A549 treated with dexamethasone at 1 μM for 4 hours (cell line): ENCODE measurements at places on chromosomes 5 and 9. TPM values are rescaled to one million over a fixed set of nuclear protein-coding genes. Genes with fewer than 3 reads are reported as not detected.

The GAS1 gene
- total RNA-seq, result 0.06 to 0.13 TPM (median 0.06 TPM) in 5 replicates

The ZNF608 gene
- total RNA-seq, result 0.85 to 1.3 TPM (median 1.2 TPM) in 5 replicates

The BRD9 gene
- total RNA-seq, result 35.8 to 41.4 TPM (median 38.7 TPM) in 5 replicates

The ORM1 gene
- total RNA-seq, result 0.11 TPM in 1 of 5 replicates, not detected in the others

The PCDHGB1 gene
- total RNA-seq, result 1.5 to 2.2 TPM (median 1.8 TPM) in 5 replicates

The POLK gene
- 8.3 to 14.4 TPM (median 12.1 TPM) in 5 replicates for total RNA-seq

The ATP10B gene
- not detected in 5 replicates for total RNA-seq

The PPIP5K2 gene
- total RNA-seq, result 18.4 to 28.6 TPM (median 24.2 TPM) in 5 replicates

The FBLL1 gene
- total RNA-seq, result 0.06 to 0.13 TPM (median 0.08 TPM) in 4 of 5 replicates, not detected in the other

The ZBED3 gene
- total RNA-seq, result 3.5 to 4.4 TPM (median 4.1 TPM) in 5 replicates

The PCA3 gene
- not detected in 5 replicates for total RNA-seq

The MELK gene
- 71.7 to 81.6 TPM (median 74.9 TPM) in 5 replicates for total RNA-seq

The EPB41L4A gene
- 3.7 to 4.2 TPM (median 3.7 TPM) in 5 replicates for total RNA-seq

The PRRX2 gene
- total RNA-seq, result 5.6 to 11.2 TPM (median 9.4 TPM) in 5 replicates

The PELO gene
- total RNA-seq, result 14.9 to 17.7 TPM (median 17.1 TPM) in 5 replicates

The GPR107 gene
- 24.3 to 31.0 TPM (median 29.5 TPM) in 5 replicates for total RNA-seq

The PRPF4 gene
- 55.9 to 60.3 TPM (median 57.5 TPM) in 5 replicates for total RNA-seq

The GABRA1 gene
- not detected in 5 replicates for total RNA-seq

The TPPP gene
- 5.4 to 9.8 TPM (median 8.1 TPM) in 5 replicates for total RNA-seq

The SPAAR gene
- total RNA-seq, result 0.10 to 0.20 TPM (median 0.15 TPM) in 4 of 5 replicates, not detected in the other

The PDCD1LG2 gene
- total RNA-seq, result 0.08 to 0.25 TPM (median 0.18 TPM) in 5 replicates

The LCN1 gene
- total RNA-seq, result 0.14 to 0.30 TPM (median 0.21 TPM) in 4 of 5 replicates, not detected in the other

The AGTPBP1 gene
- total RNA-seq, result 8.3 to 11.6 TPM (median 9.7 TPM) in 5 replicates

The TLR4 gene
- 0.06 to 0.20 TPM (median 0.13 TPM) in 5 replicates for total RNA-seq

The ECSCR gene
- total RNA-seq, result not detected in 5 replicates

The SLC4A9 gene
- total RNA-seq, result 0.04 TPM in 1 of 5 replicates, not detected in the others

The ACER2 gene
- 2.2 to 4.3 TPM (median 3.0 TPM) in 5 replicates for total RNA-seq

The ARSI gene
- total RNA-seq, result 25.8 to 37.8 TPM (median 31.8 TPM) in 5 replicates

The PTGES gene
- 152 to 184 TPM (median 163 TPM) in 5 replicates for total RNA-seq

The CTSV gene
- total RNA-seq, result 11.4 to 16.3 TPM (median 13.3 TPM) in 5 replicates

The CCDC180 gene
- 0.48 to 0.73 TPM (median 0.62 TPM) in 5 replicates for total RNA-seq

The CCL21 gene
- not detected in 5 replicates for total RNA-seq

The HOMER1 gene
- 4.0 to 7.0 TPM (median 6.3 TPM) in 5 replicates for total RNA-seq

The CDC20B gene
- 0.06 to 0.09 TPM (median 0.08 TPM) in 5 replicates for total RNA-seq

The TAF11L10 gene
- total RNA-seq, result not detected in 5 replicates

The SPATA31C1 gene
- total RNA-seq, result not detected in 5 replicates

The ARL14EPL gene
- total RNA-seq, result 0.06 to 0.22 TPM (median 0.15 TPM) in 5 replicates

The CCNI2 gene
- total RNA-seq, result 0.06 to 0.12 TPM (median 0.08 TPM) in 5 replicates

The IRX2 gene
- total RNA-seq, result 1.4 to 2.4 TPM (median 2.1 TPM) in 5 replicates

The C9orf152 gene
- total RNA-seq, result 0.19 to 0.33 TPM (median 0.25 TPM) in 5 replicates

The HEMGN gene
- total RNA-seq, result not detected in 5 replicates

The LHFPL2 gene
- total RNA-seq, result 61.5 to 84.2 TPM (median 77.3 TPM) in 5 replicates

The AHRR gene
- 3.8 to 5.5 TPM (median 5.4 TPM) in 5 replicates for total RNA-seq

The C5orf58 gene
- total RNA-seq, result not detected in 5 replicates

The PNPLA7 gene
- total RNA-seq, result 0.24 to 0.82 TPM (median 0.71 TPM) in 5 replicates

The PCDHA2 gene
- 0.02 to 0.09 TPM (median 0.06 TPM) in 5 replicates for total RNA-seq

The PPP3R2 gene
- not detected in 5 replicates for total RNA-seq

The GABRB2 gene
- total RNA-seq, result 0.01 TPM in 1 of 5 replicates, not detected in the others
